ENCODE measurements at places on chromosomes 1 and 21.

DNA sequence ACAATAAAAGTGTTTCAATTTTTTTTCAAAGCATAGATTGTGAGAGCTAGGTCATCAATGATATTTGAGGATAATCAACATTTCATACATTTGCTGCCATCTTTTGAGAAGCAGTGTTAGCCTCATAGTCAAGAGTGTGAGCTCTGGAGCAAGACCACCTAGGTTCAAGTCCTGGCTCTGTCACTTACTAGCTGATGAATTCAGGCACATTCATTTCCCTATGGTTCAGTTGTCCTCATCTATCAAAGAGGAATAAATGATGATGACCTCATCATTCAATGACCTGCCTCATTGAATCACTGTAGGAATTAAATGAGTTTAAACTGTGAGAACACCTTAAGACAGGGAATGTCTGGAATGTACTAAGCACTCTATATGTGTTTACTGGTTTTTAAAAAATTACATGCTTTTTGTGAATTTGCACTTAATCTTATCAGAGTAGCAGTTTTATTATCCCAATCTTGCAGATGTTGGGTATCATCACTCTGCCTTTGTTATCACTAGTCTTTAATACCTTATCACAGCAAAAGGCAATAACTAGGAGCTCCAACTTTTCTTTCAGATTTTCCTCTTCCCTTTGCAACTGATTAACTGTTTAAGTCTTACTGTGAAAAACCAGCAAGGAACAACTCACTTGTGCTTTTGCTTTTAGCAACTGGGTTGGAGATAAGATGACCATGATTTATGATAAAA, 47.4 kb downstream of the SLC30A10 start:
- DNase-seq, result no peak

DNA sequence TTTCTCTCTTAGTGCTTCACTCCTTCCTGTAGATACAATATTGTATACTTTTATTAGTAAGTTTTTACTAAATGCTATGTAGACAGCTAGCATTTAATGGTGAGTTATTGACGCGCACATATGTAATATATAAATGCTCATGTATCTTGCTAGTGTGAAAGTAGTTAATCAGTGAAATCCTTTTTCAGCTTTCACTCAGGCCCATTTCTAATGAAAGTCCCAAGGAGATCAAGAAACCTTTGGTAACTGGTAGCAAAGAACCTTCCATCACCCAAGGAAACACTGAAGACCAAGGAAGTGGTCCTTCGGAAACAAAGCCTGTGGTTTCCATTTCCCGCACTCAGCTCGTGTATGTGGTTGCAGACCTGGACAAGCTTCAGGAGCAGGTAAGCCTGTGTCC, 27.2 kb downstream of the AGT start:
- DNase-seq, result no peak

DNA sequence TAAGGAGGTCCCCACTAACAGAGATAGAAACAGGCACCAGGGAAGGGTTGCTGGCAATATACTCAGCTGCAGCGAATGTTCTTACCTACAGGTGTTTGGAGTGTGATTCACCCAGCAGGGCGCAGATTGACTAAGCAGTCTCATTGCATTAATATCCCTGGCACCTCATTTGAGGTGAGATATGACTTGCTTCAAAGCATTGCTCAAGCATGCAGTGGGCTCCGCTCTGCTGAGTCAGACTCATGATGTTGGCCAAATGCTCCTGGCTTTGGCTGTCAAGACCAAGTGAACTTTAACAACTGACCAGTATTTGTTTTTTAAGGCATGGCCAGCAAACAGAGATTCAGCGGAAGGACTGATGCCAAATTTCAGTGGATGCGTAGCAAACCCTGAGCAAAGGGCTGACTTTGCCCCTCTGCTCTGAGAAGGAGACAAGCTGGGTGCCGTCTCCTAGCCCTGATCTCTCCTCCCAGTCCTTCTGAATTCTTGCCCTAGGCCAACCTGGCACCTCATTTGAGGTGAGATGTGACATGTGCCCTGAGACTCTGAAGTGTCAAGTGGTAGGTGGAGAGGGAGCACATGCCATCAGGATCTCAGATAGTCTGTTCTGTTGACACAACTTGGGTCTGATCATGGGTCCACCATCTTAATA, 187.1 kb upstream of the COA6 start:
- no peak for DNase-seq

DNA sequence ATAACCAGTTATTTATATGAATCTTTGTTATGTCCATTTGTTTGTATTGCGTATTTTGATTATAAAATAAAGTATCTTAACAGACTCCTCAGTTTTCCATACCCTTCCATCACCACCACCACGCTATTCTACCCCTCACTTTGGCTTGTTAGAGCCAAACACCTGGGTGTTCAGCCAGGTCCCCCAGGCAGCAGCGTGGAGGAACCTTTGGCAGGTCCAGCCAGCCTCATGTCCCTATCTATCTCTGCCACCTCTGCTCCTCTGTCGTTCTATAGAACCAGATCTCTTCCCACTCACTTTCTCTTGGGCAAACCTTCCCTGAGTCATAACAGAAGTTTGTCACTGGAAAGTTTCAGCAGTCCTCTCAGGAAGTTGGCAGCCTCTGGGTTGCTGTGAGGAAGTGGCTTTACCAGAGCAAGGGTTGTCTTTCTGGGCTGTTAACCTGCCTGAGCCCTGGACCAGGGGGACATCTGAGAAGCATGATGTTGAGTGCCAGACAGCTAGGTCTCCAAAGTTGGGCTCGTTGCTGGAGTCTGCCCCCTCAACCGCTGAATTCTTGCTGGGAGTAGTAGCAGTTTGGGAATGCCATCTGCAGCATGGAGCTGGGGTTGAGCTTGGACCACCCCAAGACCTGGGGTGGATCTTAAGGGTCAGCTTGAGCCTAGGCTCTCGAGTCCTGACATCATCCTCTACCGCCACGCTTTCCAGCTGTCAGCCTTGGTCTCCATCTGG, 996 bp upstream of the SH3BGRL3 start:
- DNase-seq, result peak; percentile 71

- peak; percentile 29 for DNase-seq
Measured at GRCh38 chr1:204357551-204358490, 1.9 kb downstream of the PLEKHA6 start.

DNA sequence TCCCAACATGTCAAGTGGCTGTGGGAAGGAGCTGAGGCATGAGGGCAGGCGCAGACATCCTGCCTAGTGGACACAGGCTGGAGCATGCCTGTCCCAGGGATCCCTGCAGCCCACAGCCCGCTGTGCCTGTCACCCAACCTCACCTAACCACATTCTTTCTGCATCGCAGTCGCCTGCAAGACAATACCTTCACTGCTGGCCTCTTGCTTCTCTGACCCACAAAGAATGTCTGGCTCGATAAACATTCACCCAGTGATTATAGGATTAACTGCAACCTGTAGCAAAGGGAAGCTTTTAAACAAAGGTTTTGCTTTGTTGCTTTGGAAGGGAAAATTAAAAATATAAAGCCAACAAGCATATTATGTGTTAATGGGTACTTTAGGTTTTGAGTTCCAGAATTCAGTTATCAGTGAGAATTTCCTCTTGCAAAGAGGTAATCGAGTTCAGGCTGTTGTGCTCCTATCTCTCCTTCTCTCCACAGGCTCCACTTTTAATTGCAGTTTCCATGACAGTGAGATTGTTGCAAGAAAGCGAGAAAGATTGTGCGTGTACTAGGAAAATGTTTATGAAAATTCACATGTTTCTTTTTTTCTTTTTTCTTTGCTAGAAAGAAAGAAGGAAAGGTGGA, 40.0 kb upstream of the ZNF648 start:
- no peak for DNase-seq

GRCh38 chr1:227776331-227776771, 39.1 kb upstream of the PRSS38 start:
- DNase-seq, result no peak

- no peak for DNase-seq
Measured at GRCh38 chr1:62539028-62539447, 58.3 kb upstream of the ANGPTL3 start.
